Breast epithelium (tissue), 4 donors: ENCODE measurements at places on chromosomes 2 and 18. TPM values are rescaled to one million over a fixed set of nuclear protein-coding genes. Genes with fewer than 3 reads are reported as not detected.

DNA sequence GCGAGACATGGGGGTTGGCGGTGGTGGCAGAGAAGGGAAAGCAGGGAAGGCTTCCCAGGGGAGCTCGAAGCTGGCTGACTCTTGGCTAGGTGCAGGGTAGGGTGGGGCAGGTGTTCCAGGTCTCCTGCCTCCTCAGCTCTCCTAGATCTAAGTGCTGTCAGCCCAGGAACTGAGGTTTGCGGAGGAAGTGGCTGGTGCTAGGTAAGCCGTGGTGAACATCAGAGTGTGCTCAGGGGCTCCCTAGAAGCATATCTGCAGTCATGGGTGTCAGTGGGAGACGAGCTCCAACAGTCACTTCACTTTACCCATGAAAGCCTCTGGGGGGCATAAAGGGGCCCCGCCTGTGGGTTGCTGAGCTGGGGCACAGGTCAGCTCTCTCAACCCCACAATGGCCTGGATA, 34.1 kb downstream of the ARHGEF4 start:
- DNase-seq: no peak

DNA sequence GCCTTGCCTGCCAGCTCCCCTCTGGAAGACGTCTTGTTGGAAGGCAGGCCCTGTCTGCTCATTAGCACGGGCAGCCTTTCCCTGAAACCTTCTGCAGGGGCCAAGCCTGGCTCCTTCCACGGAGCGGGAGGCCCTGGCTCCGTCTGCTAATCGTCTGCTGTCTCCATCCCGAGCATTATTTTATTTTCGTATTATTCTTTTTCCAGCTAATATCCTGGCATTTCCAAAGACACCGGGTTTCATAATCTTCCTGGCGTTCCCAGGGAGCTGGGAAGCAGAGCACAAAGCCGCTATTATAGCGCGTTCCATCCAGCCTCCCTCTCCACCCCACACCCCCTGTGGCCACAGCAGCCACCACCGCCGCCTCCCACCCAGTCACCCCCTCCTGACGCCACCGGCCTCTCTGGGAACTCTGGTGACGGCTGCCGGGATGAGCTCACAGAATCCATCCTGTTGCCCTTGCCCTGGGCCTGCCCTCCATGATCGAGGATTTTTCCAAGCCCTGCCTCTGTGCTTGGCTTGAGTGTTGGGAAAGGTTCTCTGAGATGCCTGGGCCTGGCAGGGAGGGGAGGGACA, 125.5 kb downstream of the DYSF start:
- peak; percentile 77 for DNase-seq

DNA sequence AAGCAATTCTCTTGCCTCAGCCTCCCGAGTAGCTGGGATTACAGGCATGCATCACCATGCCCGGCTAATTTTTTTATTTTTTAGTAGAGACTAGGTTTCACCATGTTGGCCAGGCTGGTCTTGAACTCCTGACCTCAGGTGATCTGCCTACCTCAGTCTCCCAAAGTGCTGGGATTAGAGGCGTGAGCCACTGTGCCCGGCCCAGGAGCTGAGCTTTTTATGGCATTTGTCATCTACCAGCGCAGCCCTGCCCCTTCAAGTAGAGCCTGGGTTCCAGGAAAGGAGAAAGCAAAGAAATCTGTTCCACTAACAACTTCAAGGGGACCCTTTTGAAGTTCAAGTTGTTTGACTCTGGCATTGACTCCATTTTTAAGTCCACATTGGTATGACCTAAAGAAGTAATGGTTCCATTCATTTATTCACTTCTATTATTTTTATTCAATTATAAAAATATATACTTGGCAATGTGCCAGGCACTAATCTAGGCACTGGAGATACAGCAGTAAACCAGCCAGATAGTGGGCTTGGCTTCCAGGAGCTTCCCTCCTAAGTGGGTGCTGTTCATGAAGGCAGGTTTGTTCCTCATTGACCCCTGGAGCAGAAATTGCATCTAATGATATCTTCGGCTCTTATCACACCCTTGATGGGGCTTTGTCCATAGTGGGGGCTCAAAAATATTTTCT, 8.0 kb upstream of the SFTPB start:
- no peak for DNase-seq

DNA sequence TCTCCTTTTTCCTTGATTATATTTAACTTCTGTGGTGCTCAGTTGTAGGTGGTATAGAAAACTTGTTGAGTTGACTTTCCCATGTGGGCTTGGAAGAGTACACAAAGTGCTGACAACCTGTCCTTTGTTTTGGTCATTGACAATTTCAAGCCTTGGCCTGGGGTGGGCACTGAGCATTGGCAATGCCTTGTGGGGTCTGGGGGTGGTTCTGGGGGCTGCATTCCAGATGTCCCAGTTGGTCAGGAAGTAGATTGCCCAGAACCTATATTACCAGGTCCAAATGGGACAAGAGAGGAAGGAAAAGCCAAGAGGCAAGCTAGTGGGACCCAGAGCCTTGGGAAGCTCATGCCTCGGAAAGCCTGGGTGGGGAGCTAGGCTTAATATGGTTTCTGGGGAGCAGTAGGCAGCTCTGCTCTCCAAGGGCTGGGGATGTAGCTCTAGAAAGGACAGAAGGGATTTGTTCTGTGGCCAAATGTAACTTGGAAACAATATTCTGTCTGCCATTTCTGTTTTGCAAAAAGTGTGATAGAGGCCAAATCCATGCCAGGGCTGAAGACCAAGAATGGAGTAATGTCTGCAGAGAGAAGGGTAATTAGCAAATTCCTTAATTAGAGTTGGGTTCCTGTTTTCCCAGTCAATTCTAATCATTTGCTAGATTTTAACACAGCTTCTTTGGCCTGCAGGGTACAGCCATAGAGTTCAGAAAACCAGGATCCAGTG, 87.4 kb downstream of the SLC4A3 start:
- DNase-seq: no peak

DNA sequence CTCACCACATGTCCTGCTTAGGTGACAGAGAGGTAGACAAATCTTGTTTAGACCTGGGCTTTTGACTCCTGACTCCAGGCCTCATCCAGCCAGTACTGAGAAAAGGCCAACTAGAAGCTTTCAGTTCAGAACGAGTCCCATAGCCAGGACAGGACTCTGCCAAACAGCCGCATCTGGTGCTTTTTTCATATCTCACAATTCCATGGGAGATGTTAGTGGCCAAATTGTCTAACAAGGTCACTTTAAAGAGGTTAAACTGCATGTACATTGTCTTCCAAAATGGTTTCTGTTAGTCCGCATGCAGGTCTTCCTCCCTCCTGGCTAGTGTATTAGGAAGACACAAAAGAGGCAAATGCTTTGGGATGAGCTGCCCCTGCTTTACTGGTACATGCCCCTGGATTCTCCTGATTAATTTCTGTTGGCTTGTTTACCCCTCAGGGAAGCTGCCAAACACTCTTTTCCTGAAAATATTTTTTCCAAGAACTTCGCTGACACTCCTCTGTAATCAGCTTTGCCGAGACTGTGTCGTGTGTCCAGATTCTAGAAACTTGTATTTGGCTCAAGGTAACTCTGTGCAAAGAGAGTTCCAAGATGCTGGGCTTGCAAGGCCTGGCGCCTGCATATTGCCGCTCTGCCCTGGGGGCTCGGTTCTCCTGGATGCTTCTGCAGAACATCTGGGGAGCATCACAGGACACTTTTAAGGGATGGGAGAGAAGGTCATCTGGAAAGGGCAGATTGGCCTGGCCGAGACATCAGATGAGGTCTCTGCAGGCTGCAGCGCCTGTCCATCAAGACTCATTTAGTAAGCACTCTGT, 209.2 kb upstream of the APCDD1 start:
- no peak for DNase-seq

DNA sequence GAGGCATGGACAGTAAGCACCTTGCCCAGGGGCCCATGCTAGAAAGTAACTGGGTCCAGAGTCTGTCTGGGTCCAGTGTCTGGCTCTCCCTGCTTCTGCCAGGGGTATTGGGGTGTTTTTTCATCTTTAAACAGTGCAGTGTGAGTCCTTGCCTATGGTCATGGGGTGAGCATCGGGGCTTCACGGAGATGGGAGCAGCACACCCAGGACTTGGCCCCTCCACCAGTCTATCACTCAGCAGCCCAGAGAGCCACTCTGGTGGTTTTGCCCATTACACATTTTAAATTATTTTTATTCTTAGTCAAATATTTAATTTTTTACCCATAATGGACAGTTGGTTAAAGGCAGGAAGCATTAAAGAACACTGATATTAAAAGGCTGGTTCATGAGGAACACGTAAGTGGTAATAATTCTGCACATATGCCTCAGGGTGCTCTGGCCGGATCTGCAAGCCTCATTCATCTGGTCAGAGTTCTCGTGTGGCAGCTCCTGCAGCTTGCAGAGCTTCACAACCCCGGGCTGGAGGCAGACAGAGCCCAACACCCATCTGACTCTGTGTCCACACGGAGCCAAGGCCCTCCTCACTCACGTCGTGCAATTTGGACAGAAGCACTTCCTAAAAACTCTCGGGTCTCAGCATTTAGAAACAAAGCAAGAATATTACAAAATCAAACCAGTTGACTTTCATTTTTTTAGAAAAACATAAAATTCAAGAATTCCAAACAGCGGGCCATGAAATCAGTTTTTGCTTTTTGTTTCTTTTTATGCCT, 204.1 kb downstream of the CTIF start:
- DNase-seq: peak; percentile 63

DNA sequence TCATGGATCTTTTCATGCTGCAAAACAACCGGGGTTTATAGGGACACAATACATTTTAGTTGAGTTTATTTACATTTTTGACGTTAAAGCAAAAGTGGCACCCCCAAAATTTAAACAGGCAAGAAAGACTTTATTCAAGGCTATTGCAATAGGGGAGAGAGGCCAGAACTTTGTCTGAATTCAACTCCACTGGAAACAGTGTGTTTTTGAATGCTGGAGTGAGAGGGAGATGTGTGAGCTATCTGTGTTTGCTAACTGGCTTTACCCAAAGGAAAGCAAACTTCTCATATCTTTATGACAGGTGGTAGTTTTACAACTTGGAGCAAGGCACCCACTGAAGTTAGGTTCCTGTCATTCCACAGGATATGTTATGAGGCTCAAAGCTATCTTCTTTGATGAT, 207.4 kb downstream of the AGPS start:
- no peak for DNase-seq

- DNase-seq: no peak
These were observed 160.3 kb upstream of the COL3A1 start for GRCh38 chr2:188813857-188814256.

The MALL gene
- 9.2 TPM for total RNA-seq

The DSG2 gene
- 14.1 TPM for total RNA-seq

The TBC1D8 gene
- total RNA-seq: 19.5 TPM

The ST6GAL2 gene
- 2.3 TPM for total RNA-seq

The TOGARAM2 gene
- 2.7 TPM for total RNA-seq

The HOXD9 gene
- 17.0 TPM for total RNA-seq
